ENCODE measurements at places on chromosomes 3 and 15. TPM values are rescaled to one million over a fixed set of nuclear protein-coding genes. Genes with fewer than 3 reads are reported as not detected.
A peak's percentile ranks its signal among the peaks of the same experiment; 100 is the strongest.

GRCh38 chr3:102205647-102206046 is 229.2 kb upstream of the ZPLD1 start:
- peak; percentile 28 for DNase-seq

GRCh38 chr3:132435911-132436425 is 18.7 kb downstream of the DNAJC13 start:
- DNase-seq, result no peak

DNA sequence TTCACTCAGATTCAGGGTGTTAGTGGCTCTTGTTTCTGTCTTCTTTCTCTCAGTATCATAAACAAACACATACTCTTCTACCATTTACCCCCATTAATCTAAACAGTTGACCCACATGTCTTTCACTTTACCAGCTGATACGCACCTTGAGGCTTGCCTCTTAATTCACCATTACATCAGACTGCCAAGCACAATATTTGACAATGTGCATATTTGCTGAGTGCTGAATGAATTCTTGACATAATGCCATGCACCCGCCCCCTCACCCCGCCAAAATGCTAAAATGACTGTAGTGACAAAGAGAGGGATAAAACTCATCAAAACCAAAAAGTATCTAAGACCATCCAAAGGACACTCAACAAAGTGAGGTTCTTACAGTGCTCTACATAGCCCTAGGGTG is 57.4 kb downstream of the NGLY1 start:
- no peak for DNase-seq

GRCh38 chr3:184443364-184443763 is 63.5 kb downstream of the CHRD start:
- no peak for DNase-seq

DNA sequence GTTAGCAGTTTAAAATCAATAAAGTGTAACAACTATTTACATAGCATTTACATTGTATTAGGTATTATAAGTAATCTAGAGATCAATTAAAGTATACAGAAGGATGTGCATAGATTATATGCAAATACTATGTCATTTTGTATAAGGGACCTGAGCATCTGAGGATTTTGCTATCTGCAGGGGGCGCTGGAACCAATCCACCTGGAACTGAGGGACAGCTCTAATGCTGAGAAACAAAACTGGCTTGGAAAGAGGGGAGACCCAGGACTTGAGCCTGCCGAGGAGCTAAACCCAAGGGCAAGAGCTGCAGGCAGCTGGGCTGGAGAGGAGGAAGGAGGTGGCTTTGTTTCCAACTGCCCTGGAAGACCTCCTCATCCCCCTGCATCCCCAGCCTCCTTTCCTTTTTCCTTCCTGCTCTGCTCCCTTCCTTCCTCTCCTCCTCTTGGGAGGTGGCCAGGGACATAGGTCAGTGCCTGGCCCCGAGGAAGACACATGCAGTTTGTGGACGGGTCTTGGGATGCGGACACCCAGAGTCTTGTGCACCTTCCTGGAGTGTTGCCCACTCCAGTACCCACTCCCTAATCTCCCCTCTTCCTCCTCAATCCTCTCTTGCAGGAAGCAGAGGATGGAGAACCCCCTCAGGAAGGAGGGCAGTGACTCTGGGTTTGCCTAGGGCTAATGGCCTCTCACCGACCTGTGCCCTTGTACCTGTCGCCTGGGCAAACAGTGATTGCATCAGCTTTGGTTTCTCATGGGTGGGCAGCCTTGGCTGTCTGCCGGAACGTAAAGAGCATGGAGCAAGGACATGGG is 825 bp upstream of the RTP3 start:
- DNase-seq, result no peak

Gene TP63
- total RNA-seq, result not detected

Gene CLDN18
- total RNA-seq, result not detected
